Activated CD4-positive, CD25-positive, alpha-beta regulatory T cell treated with anti-CD3 and anti-CD28 coated beads, Interleukin-2, amount 50 U/mL, for 16 hours (primary cell): ENCODE measurements at places on chromosomes 2 and 18.

DNA sequence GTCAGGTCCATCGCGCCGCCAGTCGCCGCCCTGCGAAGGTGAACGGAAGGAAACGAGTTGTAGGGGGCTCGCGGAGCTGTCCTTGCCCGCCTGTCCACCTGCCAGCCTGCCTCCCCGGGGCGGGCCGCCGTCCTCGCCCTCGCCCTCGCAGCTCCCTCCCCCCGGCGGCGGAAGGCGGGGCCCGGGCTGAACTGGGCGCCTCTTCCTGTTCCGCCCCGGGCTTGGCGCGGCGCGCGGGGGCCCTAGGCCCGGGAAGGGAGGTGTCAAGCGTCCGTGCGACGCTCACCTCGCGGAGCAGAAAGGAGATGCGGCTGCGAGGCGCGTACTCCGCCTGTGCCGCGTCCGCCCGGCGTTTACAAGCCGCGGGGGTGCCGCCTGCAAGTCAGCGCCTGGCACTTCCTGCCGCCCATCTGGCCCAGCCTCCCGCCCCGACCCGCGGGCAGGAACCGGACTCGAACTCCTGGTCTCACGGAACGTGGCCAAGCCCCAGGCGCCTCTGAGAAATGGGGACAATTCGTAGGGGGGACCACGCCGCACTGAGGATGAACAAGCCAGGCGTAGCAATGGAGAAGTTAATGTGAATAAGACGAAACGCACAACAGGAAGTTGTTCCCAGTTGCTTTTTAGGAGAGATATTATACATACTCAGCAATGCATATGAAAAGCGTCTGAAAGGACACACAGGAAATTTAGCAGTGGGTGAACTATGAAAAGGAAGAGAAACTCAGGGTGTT lies at the start of gene CNPPD1:
Gene CNPPD1 (minus strand): TSS at position 108 of the 734 bp plus-strand sequence. CDS start 97 bp downstream, at position 11.
- peak; percentile 76 for DNase-seq

DNA sequence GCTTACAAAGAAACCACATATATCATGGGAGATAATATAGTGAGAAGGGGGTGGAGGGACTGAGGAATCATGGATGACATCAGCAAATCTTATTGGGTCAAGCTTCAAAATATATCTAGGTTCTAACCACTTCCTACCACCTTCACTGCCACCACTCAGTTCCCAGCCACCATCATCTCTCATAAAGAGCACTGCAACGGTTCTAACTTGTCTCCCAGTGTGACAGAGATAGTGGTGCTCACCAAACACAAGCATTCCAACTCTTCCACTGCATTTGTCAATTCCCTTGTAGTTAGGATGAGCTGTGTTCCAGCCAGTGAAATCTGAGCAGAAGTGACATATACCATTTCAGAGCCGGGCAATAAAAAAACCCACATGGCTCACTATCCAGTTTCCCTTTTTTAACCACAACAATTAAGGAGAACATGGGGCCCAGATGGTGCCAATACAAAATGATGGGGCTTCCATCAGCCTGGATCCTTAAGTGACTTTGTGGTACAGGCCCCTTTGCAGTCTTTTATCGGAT lies 318.1 kb downstream of the NBAS start:
- no peak for DNase-seq

- no peak for DNase-seq
Measured at GRCh38 chr2:60051991-60052390, 501.5 kb downstream of the BCL11A start.

- no peak for DNase-seq
Measured at GRCh38 chr18:1526991-1527390, 622.3 kb downstream of the ADCYAP1 start.

DNA sequence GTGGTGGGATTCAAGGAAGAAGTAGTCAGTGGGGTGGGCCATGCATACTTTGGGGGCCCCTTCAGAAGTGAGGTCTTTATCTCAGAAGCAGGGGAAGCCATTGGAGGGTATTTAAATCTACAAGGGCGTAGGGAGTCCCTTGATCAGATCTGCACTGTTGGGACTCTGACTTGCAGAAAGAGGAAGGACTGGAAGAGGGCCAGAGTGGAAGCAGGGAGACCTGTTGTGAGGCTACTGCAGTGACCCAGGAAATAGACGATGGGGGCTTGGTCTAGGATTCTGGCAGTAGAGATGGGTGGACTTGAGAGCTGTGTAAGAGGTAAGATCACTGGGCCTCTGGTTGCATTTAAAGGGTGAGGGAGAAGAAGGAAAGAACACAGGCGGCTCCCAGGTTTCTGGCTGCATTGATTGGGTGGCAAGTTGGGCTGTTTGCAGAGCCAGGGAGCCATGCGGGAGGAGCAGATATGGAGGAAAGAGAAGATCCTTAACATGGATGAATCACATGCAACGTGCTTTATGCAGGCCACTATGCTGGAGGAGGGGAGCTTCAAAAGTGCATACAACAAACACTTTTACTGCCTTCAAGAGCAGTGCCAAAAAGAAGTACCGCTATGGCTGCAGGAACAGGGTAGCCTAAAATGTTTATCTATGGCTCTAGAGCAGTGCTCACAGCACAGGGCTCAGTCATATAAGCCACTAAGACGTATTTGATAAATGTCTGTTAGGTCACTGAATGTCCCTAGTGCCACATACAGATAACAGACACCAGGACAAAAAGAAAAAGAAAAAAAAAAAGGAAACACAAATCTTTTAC lies 2.3 kb downstream of the SFXN5 start:
- DNase-seq, result no peak

GRCh38 chr2:44730593-44730992 lies 210.9 kb upstream of the SIX3 start:
- no peak for DNase-seq

DNA sequence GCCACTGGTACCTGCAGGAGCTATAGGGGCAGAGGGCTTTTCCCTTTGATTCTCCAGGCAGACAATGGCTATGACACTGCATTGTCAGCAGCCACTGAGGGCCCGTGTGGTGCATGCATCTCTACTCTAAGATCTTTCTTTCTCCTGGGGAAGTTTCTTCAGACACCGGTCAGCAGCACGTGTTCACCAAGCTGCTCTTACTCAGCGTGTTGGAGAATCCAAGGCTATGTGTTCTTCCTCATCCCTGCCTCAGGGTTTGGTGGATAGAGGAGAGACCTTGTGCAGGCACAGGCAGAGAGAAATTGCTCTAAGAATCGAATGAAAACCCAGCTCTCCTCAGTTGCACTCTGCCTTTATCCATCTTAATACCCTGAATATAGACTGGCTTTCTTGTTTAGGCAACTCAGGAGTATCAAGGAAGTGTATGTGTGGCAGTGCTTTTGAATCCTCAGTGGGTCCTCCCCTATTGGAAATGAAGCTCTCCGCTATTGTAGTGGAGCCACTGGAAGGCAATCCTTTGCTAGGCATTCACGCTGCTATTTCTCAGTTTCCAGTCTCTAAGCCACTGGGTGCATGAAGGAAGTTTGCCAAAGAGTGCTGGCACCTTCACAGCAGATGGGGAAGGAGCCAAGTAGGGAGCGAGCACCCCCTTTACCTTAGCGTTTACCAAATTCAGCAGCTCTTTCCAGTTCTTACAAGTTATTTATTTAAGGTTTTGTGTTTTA lies 86.9 kb upstream of the EML6 start:
- DNase-seq, result no peak

GRCh38 chr2:235518322-235519090 lies 24.7 kb downstream of the AGAP1 start:
- no peak for DNase-seq

GRCh38 chr2:237209885-237210284 lies 124.2 kb downstream of the COPS8 start:
- DNase-seq, result no peak

- DNase-seq, result no peak
Measured at GRCh38 chr2:101806701-101807100, 109.2 kb downstream of the MAP4K4 start.

DNA sequence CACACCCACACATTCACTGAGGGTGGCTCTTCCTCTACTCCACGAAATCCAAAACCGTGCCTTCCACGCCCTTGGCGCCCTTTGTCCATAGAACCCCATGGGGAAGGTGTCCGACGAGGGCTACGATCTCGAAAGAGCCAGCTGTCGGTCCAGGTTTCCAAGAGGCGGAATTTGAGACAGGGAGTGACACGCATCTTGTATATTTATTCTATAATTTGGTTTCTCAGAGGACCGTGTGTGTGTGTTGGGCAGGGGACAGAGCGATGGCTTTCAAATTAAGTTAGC lies 726 bp downstream of the C2orf69 start:
- no peak for DNase-seq

GRCh38 chr2:100894105-100894795 lies 74.3 kb downstream of the NPAS2 start:
- DNase-seq, result no peak

- DNase-seq, result no peak
Measured at GRCh38 chr18:76167410-76167809, 327.6 kb downstream of the ZNF516 start.

GRCh38 chr2:239042046-239042445 lies 194.2 kb downstream of the TWIST2 start:
- no peak for DNase-seq

DNA sequence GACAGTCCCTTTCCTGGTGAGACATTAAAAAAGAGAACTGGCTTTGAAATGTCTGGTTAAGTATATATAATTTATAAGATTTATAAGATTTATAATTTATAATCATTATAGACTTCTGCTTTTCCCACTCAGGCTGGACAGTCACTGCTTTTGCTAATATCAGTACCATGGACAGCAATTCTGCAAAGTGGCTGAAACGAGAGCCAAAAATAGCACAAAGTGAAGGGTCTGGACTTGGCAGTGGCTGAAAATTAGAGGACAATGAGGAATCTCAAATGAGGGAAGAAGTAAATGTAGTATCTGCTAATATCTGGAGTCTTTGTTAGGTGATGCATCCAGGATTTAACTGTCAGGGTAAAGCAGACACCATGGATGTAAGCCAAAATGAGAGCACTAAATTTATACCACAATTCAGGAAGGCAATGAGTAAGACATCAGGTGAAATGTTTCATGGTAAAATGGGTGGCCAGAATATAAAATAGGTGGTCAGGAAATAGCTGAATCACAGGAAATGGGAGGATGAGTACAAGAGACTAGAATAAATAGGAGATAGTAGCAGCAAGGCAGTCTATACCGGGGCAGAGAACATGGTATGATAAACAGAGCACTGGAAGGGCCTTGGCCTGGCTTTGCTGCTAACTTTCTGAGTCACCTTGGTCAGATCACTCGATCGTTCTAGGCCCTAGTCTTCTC lies 39.6 kb upstream of the BOD1L2 start:
- DNase-seq, result no peak

DNA sequence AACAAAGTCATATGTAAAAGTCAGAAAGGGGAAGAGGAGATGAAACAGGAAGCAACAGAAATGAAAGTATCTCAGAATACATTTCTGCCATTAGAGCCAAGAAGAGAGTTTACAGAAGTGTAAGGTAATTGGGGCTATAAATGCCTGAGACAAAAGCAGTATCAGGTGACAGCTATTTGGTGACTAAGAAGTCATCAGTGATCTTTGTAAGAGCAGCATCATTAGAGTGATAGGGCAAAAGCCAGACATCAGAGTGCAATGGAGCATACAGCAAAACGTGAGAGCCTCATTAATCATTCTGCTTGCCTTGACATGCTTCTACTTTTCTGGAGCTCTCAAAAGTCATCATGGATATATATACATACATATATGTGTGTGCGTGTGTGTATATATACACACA lies 804.7 kb upstream of the PIK3C3 start:
- DNase-seq, result no peak

GRCh38 chr18:57583297-57583835 lies 3.1 kb downstream of the FECH start:
- no peak for DNase-seq

GRCh38 chr18:11121443-11121849 lies 27.9 kb downstream of the PIEZO2 start:
- DNase-seq, result no peak

DNA sequence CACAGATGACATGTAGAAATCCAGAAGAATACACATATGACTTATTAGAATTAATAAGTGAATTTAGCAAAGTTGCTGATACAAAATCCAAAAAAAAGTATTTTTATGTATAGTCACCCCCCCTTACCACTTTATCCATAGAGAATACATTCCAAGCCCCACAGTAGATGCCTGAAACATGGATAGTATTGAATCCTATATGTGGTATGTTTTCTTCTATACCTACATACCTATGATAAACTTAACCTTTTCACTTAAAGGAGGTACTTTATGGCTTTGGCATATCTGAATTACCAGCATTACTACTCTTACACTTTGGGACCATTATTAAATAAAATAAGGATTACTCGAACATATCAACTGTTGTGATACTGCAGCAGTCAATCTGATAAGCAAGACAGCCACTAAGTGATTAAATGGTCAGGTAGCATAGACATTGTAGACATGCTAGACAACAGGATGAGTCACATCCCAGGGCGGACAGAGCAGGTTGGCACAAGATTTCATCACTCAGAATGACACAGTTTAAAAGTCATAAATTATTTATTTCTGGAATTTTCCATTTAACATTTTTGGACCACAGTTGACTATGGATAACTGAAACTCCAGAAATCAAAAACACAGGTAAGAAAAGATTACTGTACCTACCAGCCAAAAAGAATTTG lies 208.2 kb upstream of the CHAC2 start:
- no peak for DNase-seq

DNA sequence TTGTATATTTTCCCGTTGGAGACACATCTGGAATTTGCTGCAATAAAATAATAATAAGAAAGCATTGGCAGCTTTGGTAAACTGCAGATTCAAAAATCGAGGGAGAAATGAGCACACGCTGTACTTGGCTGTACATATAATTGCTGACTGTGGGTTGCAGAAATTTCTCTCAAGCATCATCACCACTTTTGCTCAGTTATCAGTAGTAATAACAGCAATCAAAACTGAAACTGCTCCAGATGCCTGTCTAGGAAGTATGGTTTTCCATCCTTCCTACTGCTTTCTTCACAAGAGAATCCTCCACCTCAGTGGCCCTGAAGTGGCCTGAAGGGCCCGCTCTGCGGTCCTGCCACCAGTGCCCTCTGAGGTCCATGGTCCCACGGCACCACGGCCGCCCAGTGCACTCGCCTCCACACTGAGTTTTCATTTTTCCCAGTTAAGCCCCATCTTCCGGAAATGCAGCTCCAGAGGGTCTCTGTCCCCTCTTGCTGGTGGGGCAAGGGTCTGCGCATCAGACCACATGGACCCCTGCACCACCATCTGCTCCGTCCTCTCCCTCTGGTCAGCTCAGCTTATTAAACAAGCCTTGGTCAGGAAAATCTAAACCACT lies 3.9 kb downstream of the DUSP28 start:
- DNase-seq, result no peak

- DNase-seq, result no peak
Measured at GRCh38 chr18:76335859-76336640, 159.0 kb downstream of the ZNF516 start.

GRCh38 chr2:104658904-104659591 lies 194.9 kb upstream of the POU3F3 start:
- DNase-seq, result no peak

DNA sequence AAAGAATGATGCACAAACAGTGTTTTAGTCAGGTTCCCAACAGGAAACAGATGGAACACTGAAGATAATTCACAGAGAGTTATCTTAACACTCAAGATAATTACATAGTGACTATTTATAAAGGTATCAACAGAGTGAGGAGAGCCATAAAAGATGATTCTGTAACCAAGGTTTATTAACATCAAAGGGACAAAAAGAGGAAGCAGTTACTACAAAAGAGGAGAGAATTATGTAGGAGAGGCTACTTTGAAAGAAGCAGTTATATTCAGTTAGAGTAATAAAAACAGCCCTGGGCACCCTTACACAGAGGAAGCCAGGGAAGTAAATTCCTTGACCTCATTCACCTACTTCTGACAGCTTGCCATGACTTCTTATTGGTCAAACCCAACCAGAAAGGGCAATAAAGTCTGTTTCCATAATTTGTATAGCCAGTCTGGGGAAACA lies 326.5 kb upstream of the SLC39A10 start:
- no peak for DNase-seq

- DNase-seq, result no peak
Measured at GRCh38 chr18:45166836-45167551, 448.3 kb upstream of the SLC14A2 start.
